ENCODE measurements at places on chromosomes 11 and 22. TPM values are rescaled to one million over a fixed set of nuclear protein-coding genes. Genes with fewer than 3 reads are reported as not detected.
A peak's percentile ranks its signal among the peaks of the same experiment; 100 is the strongest.

DNA sequence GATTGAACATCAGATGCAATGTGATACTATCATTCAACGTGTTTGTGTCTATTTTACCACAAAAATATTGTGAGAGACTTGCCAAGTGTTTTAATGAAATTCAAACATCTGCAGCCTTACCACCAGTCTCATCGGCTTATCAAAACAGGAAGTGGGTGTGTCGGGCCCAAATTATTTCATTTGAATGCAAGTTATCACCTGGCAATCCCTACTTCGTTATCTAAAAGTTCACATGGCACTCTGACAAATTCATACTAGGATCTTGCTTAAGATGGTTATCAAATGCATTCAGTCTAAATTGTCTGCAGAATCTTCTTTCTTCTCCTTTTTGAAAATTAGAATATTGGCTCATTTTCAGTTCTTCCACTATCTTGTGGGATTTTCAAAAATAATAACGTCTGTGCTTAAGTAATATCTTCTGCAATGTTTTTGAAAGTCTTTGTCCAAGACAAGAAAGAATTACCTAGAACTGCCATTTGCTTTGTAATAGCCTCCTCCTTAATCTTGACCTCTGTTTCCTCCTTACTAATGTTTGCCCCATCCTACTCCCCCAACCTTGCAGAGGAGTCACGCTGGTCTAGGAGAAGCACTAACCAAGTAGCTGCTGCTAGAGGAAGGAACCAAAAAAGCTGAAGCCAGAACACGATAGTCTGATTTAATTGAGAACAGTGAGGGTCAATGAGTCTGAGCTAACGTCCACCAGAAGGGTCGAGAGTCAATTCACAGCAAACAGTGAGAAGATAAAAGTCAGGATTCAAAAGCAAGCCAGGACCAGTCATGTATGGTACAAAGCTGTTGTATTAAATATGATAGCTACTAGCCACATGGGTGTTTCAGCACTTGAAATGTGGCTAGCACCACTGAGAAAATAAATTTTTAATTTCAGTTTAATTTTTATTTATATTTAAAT lies 10.2 kb upstream of the BIRC3 start:
- H3K27ac ChIP-seq, result no peak overlapping the region
- H3K27me3 ChIP-seq, result no peaks in the 10 kb centered on the region
- no peaks in the 10 kb centered on the region for H3K4me1 ChIP-seq
- H3K4me3 ChIP-seq, result no peak overlapping the region
- H3K36me3 ChIP-seq, result no peaks in the 10 kb centered on the region

DNA sequence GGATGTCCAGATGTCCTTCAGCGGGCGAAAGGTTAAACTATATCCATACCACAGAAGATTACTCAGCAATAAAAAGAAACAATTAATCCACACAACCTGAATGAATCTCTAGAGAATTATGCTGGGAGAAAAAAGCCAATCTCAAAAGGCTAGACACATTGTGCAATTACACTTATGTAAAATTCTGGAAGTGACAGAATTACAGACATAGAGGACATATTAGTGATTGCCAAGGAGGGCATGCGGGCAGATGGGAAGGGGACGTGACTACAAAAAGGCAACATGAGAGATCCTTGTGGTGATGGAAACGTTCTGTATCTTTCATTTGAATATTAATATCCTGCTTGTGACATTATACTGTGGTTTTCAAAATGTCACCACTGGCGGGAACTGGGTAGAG lies 103.5 kb upstream of the BMAL1 start:
- no peak overlapping the region for H3K4me3 ChIP-seq
- DNase-seq, result peak; percentile 8
- H3K27me3 ChIP-seq, result no peaks in the 10 kb centered on the region
- H3K36me3 ChIP-seq, result no peaks in the 10 kb centered on the region

DNA sequence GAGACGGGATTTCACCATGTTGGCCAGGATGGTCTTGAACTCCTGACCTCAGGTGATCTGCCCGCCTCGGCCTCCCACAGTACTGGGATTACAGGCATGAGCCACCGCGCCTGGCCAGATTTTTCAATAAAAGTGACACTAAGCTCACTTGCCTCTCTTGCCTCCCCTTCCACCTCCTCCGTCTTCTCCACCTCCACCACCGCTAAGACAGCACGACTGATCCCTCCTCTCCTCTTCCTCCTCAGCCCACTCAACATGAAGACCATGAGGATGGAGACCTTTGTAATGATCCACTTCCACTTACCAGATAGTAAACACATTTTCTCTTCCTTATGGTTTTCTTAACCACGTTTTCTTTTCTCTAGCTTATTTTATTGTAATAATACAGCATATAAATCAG lies 14.2 kb downstream of the CERK start:
- no peak overlapping the region for H3K27ac ChIP-seq
- peaks cover 4% of the 10 kb centered on the region for H3K36me3 ChIP-seq
- H3K4me1 ChIP-seq, result no peaks in the 10 kb centered on the region
- no peak for DNase-seq
- no peak overlapping the region for H3K4me3 ChIP-seq

GRCh38 chr11:57658023-57658361 lies 430 bp downstream of the CLP1 start:
- H3K36me3 ChIP-seq, result peaks cover 20% of the 10 kb centered on the region
- peak overlapping the region; percentile 37 for H3K27ac ChIP-seq
- H3K4me3 ChIP-seq, result peak overlapping the region; percentile 94
- DNase-seq, result no peak
- H3K4me1 ChIP-seq, result peaks cover 4% of the 10 kb centered on the region
- no peaks in the 10 kb centered on the region for H3K27me3 ChIP-seq

DNA sequence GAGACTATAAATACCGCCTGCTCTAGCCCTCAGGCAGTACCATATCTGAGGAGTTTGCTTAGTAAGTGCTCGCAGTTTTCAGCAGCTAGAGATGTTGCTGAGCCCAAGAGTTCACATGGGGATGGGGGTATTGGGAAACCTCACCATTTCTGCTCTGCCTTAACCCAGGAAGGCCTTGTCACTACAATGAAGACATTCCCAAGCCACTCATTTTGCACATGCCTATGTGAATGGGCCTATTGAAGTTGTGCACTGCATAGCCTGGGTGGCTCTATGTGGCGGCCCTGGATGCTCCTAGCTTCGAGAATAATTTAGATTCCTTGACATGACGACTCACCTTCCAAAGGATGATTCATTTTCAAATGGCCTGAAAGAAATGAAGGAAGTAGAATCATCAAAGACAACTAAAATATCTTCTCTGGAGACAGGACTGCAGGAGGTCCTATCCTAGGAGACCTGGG lies 163.4 kb downstream of the ADAMTS15 start:
- peak; percentile 81 for DNase-seq
- H3K36me3 ChIP-seq, result no peaks in the 10 kb centered on the region
- H3K4me3 ChIP-seq, result peak overlapping the region; percentile 4
- H3K4me1 ChIP-seq, result peaks cover 19% of the 10 kb centered on the region

- H3K36me3 ChIP-seq, result no peaks in the 10 kb centered on the region
- DNase-seq, result peak; percentile 46
- no peaks in the 10 kb centered on the region for H3K27me3 ChIP-seq
- no peak overlapping the region for H3K27ac ChIP-seq
- no peak overlapping the region for H3K4me3 ChIP-seq
- no peaks in the 10 kb centered on the region for H3K4me1 ChIP-seq
These were observed 3.3 kb downstream of the KCTD14 start for GRCh38 chr11:78019808-78020207.

GRCh38 chr11:56845121-56845732 lies 96.7 kb upstream of the OR9G4 start:
- no peaks in the 10 kb centered on the region for H3K27me3 ChIP-seq
- no peak overlapping the region for H3K27ac ChIP-seq
- no peak for DNase-seq
- no peaks in the 10 kb centered on the region for H3K36me3 ChIP-seq
- peaks cover 4% of the 10 kb centered on the region for H3K4me1 ChIP-seq
- no peak overlapping the region for H3K4me3 ChIP-seq

- H3K36me3 ChIP-seq, result no peaks in the 10 kb centered on the region
- H3K27me3 ChIP-seq, result no peaks in the 10 kb centered on the region
- no peaks in the 10 kb centered on the region for H3K4me1 ChIP-seq
- no peak for DNase-seq
- H3K27ac ChIP-seq, result no peak overlapping the region
These were observed 119.8 kb downstream of the KCNQ1OT1 start for GRCh38 chr11:2580061-2580421.

DNA sequence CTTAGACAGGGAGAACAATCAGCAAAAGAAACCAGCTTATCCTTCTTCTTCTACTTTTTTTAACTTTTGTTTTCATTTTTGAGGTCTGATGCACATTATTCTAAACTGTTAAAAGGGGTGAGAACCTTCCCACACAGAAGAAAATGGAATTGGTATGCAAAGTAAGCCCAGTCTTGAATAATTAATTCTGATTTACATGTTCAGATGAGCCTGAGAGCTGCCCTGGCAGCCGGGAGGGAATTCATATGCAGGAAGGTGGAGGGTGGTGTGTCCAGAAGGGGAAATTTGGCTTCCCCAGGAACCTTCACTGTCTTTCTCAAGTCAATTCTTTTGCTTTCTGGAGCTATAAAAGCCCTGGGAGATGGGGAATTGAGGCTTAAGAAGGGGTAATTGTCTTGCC lies 181.0 kb downstream of the INSC start:
- H3K36me3 ChIP-seq, result no peaks in the 10 kb centered on the region
- no peak for DNase-seq
- no peak overlapping the region for H3K27ac ChIP-seq
- H3K27me3 ChIP-seq, result no peaks in the 10 kb centered on the region
- H3K4me3 ChIP-seq, result no peak overlapping the region

BTBD18 gene
- not detected for total RNA-seq

APOL5 gene
- not detected for total RNA-seq
